ENCODE measurements at places on chromosomes 12 and 14.

GRCh38 chr12:105852496-105852895 lies 286.3 kb downstream of the NUAK1 start:
- DNase-seq, result no peak

DNA sequence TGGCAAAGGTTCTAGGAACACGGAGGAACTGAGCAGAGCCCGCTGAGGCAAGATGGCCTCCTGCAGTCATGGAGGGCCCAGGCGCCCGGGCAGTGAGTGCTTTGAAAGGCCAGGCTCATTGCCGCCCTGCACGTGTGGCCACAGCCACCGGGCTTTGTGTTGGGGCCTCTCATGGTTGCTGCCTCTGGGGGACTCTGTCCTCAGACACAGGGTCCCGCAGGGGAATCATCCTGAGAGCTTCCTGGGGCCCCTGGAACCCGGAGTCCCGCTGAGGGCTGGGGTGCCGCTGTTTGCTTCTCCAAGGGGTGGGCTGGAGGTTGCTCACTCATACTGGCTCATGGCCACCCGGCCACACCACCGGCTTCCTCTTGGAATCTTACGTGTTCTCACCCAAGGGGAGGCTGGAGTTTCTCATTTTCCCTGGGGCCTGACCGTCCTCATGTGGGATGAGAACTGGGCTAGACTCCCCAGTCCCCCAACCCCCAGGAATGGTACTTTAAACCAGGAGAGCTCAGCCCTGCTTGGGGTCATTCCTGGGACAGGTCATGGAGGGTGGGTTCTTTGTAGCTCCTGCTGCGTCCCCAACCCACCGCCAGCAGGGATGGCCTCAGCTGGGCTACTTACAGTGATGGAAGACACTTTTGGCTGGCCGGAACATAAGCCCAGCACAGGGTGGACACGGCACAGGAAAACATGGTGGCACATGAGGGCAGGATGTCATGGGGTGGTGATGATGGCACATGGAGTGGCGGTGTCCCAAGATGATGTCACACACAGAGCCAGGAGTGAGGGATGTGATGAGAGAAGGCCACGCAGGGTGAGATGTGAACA lies 21.1 kb upstream of the LRTM2 start:
- DNase-seq, result no peak

DNA sequence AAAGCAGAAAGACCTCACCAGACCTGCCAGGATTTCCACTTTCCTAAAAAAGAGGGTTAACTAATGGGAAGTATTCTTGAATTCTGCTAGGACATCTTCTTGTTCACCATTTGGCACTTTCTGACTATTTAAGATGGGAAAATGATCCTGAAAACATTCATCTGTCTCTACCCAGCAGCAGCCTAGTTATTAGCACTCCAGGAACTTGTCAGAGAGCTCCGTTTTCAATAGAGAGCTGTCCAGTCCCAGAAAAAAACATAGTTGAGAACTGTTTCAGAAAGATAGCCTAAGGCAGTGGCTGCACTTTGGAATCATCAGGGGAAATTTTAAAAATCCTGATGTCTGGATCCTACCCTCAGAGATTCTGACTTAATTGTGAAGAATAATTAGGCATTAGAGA lies 22.1 kb upstream of the CEP83 start:
- no peak for DNase-seq

DNA sequence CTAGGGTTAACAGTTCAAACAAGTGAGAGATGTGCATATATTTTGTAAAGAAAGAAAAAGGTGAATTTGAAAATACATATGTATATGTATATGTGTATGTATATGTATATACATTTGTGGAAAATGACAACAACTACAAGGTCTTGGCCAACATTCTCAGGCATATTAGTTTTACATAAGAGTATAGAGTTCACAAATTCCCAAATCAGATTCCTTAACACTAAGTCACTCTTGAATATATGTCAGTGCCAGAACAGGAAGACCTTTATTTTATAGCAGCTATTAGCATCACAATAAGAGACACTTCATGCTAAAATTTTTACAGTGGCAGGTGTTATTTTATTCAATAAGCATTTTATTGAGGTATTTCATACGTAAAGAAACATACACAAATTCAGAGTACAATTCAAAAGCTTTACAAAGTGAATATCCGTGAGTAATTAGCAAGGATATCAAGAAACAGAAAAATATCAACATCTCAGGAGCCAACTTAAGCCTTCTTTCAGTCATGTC lies 179.7 kb downstream of the SLC6A15 start:
- no peak for DNase-seq

GRCh38 chr12:7451756-7452155 lies 7.8 kb upstream of the CD163L1 start:
- no peak for DNase-seq

DNA sequence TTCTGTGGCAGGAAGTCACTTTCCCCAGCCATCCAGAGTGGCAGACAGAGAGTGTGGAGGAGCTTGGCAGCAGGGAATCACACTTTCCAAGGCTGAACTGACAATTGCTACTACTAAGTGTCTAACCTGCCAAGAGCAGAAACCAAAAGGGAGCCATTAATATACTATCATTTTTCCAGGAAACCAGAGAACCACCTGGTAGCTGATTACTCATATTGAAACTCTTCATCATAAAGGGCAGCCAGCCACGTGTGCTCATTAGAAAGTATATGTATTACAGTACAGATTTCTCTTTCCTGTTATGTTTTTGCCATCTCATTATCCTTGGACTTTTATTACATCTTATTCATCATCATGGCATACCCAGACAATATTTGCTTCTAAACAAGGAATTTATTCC lies 374.9 kb downstream of the GXYLT1 start:
- no peak for DNase-seq

GRCh38 chr12:104371043-104371870 lies 67.7 kb downstream of the EID3 start:
- no peak for DNase-seq

DNA sequence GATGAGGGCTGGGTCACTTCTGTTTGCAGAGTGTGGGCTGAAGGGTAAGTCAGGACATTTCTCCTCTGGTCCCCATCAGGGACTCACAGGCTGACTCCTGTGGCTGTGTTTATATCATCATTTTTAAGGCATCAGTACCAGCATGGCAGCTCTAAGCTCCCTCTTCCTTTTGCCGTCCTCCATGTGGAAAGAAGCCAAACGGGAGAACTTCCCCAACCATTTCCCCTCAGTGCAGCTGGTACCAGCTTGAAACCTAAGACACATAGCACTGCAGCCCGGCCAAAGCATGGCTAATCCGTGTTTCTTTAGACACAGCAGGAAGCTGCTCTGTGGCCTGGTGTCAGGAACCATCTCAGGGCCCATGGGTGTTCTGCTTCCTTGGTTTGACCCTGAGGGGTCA lies 31.9 kb upstream of the ATP2A2 start:
- DNase-seq, result no peak

- DNase-seq, result no peak
Observed at GRCh38 chr14:67675219-67675582, 769 bp upstream of the VTI1B start.

DNA sequence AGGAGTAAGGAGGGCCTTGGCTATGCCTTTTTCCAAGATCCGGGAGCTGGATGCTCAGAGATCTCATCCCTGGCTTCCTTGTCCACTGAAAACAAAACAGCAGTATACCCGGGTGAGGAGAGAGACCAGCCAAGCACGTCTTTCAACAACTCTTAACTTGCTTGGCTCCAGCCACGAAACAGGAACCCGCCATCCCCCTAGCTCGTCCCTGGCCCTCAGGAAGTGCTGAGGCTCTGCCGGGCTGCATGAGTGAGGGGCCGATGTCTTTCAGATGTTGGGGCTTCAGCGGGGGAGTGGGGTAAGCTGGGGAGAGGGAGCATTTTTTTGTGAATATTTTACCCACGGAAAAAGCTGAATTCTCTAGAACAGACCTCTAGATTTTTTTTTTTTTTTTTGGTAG lies 231.1 kb downstream of the CACNA1C start:
- DNase-seq, result no peak

DNA sequence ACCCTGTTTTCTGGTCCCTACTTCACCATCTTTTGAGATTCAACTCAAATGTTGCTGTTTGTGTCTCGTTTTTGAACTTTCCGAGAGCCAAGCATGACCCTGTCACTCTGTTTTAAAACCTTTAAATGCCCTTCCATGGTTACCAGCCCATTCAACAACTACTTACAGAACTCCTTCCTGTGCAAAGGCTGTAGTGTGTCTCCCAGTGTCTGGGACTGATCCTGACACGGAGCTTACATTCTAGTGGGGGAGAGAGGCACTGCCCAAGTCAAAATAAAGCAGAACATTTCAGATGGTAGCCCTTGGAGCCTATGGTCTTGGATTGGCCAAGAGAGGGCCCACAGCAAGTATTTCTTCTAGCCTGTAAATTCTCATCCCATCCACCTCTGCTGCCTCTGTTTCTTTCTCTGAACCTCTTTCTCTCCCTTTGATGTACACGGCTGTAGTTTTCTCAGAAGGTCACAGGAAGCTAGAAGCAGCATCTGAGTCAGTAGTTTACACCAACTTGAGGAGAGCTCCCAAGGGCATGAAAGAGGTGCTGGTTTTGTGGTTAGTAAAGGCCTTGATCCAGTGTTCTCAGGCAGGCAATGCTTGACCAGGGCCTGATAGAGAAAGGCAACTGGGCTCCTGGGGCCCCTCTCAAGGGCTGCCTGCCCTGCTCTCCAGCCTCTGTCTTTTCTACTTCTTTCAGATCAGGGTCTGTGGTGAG lies 42.3 kb upstream of the SLC24A4 start:
- no peak for DNase-seq

DNA sequence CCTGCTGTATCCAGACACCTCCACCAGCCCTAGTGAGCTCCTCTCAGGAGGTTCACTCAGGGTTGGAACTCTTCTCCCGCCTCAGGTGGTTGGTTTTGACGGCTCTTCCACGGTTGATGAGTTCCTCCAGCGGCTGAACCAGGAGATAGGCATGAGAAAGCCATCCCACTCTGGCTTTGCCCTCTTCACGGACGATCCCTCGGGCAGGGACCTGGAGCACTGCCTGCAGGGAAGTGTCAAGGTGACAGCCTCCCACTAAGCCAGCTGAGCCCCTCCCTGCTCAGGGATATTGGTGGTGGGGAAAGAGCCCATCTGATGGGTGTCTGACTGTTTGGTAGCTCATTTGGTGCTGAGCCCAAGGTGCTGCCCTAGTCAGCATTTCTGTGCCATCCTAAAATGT lies 20.4 kb downstream of the PIGH start:
- no peak for DNase-seq

DNA sequence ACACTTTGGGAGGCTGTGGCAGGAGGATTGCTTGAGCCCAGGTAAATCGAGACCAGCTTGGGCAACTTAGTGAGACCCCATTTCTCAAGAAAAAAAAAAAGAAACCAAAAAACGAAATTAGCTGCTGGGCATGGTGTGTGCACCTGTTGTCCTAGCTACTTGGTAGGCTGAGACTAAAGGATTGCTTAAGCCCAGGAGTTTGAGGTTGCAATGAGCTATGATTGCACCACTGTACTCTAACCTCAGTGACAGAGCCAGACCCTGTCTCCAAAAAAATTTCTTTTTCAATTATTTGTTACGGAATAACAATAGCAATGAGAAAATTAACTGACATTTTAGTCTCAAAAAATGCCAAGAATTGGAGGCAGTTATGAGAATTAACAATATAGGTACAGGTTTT lies 128.0 kb downstream of the CCDC91 start:
- no peak for DNase-seq

GRCh38 chr12:120584343-120585149 lies 3.3 kb upstream of the POP5 start:
- DNase-seq, result peak; percentile 16

DNA sequence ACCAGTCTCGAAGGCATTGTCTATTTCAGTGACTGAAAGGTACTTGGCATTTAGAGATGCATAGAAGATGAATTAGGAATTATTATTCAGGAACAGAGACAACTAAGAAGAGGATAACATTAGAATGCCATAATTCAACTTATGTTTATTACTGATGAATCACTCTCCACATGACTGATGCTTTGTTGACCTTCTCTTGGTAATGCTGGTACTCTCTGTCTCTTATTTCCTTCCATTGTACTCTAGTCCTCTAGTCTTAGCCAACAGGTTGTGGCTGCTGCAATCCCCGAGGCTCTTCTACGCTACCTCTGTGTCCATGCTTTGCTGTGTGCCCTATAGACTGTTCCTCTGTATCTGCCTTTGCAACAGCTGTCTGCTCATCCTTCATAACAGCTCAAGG lies 652.9 kb downstream of the NRXN3 start:
- DNase-seq, result no peak

- no peak for DNase-seq
Observed at GRCh38 chr12:20489645-20490044, 121.3 kb downstream of the PDE3A start.

DNA sequence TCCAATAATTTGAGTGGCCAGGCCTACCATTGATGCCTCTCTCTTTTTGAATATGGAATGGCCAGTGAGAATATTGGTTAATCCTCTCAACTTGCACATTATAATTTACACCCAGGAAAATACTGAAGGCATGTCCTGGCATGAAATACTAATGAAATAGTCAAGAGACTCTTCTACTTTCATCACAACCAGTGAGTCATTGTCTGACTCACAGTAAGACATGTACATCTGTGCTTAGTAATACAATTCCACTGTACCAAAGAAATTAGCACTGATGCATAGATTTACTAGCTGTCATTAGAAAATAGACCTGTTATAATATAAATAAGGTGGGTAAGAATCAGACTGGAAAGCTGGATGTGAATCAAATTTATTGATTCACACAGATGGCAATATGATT lies 31.6 kb downstream of the KCNC2 start:
- no peak for DNase-seq

GRCh38 chr12:78864403-78864869 lies at the start of gene SYT1:
Gene SYT1 (plus strand): TSS chr12:78864774.
- no peak for DNase-seq

- DNase-seq, result no peak
Observed at GRCh38 chr12:55728186-55728938, 447 bp downstream of the CD63 start.

- DNase-seq, result no peak
Observed at GRCh38 chr12:53486736-53487487, 12.3 kb downstream of the MAP3K12 start.

DNA sequence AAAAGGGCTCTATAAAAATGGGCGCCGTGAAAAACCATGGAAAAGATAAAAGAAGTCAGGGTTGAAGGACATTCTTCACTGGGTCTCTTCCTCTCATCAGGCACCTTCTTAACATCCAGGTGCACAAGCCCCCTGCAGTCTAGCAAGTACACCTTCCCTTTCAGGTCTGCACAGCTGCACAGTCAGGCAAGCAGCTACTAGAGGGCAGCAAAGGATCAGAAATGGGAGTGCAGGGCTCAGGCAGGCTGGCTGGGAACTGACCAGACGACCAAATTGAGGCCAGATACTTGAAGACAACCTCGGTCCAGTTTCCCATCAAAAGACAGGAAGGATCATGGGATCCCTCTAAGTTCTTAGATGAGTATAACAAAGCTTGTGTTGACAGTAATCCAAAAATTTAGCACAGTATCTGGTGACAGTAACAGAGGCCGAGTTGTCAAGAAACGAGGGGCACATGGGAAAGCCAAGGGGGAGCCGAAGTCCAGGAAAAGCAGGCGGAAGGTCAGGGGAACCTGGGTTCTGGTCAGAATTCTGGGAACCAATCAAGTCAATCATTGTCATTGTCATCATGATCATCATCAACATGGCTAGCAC lies 10.1 kb upstream of the GRIP1 start:
- DNase-seq, result no peak
